Stimulated activated CD4-positive, alpha-beta T cell treated with anti-CD3 and anti-CD28 coated beads, Interleukin-1b, Interleukin-23, amount 100 ng/mL, for 48 hours (primary cell): ENCODE measurements at places on chromosomes 3 and 15.

- DNase-seq, result no peak
Observed at GRCh38 chr3:89867286-89867685, 759.9 kb downstream of the EPHA3 start.

GRCh38 chr3:39379778-39380155, 3.4 kb upstream of the SLC25A38 start:
- DNase-seq, result no peak

- no peak for DNase-seq
Observed at GRCh38 chr3:171783086-171783485, 27.2 kb downstream of the PLD1 start.

DNA sequence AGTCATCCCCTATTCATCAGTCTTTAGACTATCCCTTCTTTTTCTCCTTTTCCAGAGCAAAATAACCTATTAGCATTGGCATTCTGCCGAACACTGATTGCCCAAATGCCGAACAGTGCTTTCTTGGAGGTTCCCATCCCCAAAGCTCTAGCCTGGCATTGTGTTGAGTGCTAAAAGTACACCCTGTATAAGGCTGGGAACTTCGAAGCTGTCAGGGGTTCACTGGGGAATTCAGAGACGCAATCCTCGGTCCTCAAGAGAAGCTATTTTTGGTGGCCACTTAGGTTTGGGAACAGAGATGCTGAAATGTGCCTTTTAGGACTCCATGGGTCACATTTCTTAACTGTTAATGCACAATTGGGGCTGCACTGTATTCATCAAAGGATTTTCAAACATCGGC, 8.4 kb downstream of the FRMD5 start:
- no peak for DNase-seq

- no peak for DNase-seq
Observed at GRCh38 chr3:63920001-63920400, 7.8 kb upstream of the SCAANT1 start.

DNA sequence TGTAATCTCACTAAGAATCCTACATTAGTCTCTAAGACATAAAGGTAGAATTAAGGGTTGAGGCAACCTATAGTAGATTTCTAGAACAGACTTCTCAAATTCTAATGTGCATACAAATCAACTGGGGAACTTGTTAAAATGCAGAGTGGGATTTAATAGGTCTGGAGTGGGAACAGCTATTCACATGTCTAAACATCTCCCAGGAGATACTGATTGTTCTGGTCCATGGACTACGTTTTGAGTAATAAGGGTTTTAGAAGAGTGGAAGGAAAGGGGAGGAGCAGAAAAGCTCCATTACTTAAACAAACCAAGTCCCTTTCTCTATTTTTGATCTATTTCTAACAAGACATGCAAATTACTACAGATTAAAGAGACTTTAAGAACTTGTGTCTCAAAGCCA, 524.8 kb downstream of the TUSC7 start:
- DNase-seq, result no peak

DNA sequence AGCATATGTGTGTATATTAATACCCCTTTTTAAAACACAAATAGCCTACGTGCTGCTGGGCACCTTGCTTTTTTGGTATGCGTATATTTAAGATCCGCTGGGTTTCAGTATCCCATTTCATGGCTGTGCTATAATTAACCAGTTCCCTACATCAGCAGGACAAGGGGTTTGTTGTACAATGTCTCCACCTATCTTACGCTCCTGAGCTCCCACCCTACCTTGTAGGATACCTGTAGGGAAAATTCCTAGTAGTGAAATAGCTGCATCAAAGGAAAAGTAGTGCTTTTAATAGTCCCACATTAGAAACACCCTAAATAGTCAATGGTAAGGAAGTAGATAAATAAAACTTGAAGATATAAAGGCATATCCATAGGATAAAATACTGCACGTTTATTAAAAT, 1.4 kb downstream of the MAP6D1 start:
- no peak for DNase-seq

DNA sequence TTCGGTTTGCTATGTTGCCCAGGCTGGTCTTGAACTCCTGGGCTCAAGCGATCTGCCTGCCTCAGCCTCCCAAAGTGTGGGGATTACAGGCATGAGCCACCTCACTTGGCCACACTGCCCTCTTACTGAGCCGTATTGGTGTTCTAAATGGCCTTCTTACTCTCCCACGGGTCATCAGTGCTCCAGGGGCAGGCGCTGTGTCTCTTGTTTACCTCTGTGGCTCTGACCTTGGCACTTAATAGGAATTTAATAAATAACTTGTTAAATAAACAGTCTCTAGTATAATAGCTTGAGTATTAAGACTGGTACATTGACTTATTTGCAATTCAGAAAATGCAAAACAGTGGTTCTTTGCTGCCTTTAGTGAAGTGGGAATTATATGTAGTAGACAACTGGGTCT, 13.7 kb downstream of the FLNB start:
- no peak for DNase-seq

DNA sequence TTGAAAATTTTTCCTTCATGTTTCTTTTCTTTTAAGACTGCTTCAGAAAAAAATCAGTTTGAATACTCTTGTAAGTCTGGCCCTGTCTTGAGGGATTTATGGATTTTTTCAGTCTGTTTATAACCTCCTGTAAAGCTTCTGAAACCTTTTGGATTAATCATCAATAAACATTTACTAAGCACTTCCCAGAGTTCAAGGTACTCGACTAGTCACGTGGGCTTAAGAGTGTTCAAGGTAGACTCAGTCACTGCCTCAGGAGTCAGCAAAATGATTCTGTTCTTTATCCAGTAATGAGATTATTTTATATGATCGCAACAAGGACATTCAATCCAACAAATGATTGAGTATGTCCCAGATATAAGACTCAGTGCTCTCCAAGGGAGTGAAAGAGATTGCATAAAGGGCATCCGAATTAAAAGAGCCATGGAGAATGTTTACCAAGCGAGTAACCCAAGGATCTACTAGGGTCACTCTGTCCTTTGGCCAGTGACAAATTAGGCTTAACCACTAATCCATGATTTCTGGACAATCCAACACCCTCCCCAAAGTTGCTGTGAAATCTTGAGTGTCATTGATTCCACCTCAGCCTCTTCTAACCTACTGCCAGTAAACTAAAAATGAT, 726.6 kb upstream of the NAALADL2 start:
- no peak for DNase-seq

DNA sequence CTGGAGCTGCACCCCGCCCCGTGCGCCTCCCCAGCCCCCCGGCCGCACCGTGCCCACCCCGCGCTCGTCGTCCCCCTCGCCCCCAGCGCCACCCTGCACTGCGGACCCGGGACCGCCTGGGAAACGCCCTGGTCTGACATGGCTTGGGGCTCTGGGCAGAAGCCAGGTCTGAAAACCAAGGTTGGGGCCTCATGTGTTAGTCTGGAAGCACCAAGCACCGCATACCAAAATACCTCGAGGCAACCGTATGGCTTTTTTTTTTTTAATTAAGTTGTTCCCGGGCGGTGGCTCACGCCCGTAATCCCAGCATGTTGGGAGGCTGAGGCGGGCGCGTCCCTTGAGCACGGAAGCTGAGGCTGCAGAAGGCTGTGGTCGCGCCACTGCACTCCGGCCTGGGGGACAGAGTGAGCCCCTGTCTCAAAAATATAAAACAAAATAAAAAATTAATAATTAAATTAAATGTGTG, 91.5 kb upstream of the CHD2 start:
- DNase-seq, result peak; percentile 20

DNA sequence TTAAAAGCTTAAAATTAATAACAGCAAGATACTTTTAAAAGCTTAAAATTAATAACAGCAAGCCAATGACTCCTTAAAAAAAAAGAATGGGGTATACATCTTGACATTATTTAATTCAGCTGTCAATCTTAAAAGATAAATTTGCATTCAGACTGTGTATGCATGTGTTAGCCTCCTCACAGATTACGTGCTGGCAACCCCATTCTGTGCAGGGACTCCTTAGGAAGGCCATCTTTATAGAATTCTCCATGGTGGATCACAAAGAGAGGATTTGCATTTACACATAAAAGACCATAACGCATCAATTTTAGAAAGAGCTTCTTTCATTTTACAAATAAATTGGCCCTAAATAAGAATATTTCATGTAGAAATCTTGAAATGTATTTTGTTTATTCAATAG, 87.2 kb downstream of the B3GALNT1 start:
- DNase-seq, result no peak

DNA sequence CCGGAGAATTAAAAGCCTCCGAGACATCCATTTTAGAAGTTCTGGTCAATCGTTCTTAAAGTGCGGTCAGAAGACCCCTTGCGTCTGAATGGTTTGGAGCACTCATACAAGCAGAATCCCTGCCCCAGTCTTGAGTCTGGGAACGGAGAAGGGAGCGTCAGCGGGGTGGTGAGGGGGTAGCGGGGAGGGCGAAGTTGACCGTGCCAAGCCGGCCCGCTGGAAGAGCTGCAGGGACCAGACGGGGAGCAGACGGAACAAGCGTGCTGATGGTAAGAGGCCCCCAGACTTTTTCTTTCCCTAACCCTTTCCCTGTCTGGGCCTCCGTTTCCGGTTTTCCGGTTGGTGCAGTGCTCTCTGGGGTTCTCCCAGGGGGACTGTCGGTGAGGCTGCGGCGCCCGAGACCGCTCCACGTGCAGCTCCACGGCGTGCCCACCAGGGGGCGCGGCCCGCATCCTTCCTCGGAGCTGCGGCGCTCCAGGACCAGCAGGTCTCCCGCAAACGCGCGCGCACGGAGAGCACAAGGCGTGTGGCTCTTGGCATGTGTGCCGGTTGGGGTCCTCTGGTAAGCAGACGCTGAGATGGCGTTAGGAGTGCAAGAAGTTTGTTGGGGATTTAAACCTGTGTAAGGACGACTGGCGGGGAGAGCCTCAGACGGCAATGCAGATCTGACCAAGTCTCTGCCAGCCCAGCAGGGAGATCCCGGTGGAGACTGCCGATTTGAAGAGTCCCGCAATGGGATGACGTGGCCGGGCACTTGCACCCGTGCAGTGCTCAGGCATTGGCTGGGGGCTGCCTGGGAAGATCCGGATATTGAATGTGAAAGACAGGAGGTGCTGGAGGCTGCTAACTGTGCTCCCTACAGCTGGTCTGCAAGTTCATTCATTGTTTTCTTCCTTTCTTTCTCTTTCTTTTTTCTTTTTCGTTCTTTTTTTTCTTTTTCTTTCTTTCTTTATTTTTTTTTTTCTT, 19.2 kb upstream of the CORO2B start:
- DNase-seq, result peak; percentile 67

DNA sequence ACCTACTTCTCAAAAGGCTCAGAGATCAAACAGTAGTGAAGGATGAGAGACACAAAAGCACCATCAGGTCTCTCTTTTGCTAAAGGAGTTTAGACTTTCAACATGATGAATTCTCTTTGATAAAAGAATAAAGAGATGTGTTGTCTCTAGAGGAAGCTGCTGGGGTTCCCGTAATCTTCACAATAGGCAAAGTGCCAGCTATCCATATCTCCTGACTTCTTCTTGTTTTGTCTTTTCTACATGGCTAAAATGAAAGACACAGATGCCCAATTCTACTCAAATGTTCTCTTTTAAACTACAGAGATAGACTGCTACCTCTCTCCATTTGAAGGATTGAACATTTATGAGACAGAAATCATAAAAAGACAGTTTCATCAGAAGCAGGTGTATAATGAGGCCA, 38.4 kb upstream of the TUSC7 start:
- no peak for DNase-seq

GRCh38 chr3:127067116-127067910, 84.4 kb downstream of the PLXNA1 start:
- DNase-seq, result no peak

DNA sequence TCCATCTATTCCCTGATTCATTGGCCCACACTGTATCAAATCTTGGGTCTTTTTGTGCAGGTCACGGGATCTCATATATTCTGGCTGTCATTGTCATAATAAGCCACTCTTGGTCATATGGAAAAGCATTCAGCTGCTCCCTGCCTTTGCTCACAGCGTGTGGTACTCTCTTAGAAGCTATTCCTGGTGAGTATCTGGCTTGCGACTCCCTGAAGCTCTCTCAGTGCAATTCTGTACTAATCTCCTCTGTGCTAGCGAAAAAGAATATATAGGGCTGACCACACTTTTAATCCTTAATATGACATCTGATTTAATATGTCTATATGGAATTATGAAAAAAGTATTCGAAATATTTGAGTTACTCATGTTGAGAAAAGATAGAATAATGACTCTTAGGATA, 440.8 kb upstream of the GBE1 start:
- DNase-seq, result no peak

GRCh38 chr3:157586293-157586692, 83.1 kb upstream of the VEPH1 start:
- DNase-seq, result no peak

- no peak for DNase-seq
Observed at GRCh38 chr3:178810181-178810580, 261.4 kb downstream of the ZMAT3 start.

DNA sequence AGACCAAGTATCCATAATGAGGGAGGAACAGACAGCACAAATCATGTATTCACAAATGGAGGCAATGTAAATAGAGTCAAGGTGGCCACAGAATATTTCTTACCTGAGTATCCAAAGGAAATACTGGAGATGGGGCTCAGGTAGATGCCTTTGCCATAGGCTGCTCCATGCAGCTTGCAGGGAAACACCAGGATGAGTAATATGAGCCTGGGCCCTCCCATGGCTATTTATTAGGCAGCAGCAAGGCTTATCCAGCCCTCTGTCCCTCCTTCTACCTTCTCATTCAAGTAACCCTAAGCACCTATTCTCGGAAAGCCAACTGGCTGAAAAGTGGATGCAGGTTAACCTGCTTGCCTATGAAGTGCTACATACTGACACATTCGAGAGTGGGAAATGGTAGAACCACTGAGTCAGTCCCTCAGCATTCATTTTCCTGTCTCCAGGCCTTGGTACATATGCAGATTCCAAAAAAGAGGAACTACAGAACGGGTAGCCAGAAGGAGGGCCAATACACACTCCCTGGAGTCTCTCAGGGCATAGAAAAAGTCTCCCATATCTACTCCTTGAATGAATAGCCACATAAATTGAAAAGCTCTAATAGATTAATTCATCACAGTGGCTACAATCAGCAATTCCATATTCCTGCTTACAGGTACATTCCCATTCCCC, 18.3 kb upstream of the PKM start:
- no peak for DNase-seq

DNA sequence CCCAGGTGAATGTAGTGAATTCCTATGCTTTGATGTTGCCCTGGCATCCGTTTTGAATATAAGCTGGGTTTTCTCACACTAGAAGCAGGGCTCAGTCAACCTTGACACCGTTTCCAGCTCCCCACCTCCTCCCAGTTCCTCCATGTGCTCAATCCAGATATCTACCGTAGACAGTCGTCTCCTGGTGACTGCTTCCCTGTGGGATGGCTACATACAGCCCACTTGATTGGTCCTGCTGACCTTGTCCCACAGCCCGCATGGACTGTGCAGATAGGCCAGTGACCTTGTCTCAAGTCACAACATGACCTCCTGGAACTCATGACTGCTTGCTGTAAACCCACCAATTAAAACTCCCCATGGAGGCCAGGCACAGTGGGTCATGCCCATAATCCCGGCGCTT, 8.1 kb downstream of the SEMA7A start:
- DNase-seq, result no peak
